ENCODE measurements at places on chromosomes 2 and 18.

GRCh38 chr2:171837736-171838135, 56.3 kb downstream of the SLC25A12 start:
- no peak for DNase-seq

- DNase-seq, result no peak
These were observed 239.0 kb upstream of the RAB6C start for GRCh38 chr2:129740504-129740903.

- DNase-seq, result no peak
These were observed 34.7 kb downstream of the GBX2 start for GRCh38 chr2:236133410-236134012.

DNA sequence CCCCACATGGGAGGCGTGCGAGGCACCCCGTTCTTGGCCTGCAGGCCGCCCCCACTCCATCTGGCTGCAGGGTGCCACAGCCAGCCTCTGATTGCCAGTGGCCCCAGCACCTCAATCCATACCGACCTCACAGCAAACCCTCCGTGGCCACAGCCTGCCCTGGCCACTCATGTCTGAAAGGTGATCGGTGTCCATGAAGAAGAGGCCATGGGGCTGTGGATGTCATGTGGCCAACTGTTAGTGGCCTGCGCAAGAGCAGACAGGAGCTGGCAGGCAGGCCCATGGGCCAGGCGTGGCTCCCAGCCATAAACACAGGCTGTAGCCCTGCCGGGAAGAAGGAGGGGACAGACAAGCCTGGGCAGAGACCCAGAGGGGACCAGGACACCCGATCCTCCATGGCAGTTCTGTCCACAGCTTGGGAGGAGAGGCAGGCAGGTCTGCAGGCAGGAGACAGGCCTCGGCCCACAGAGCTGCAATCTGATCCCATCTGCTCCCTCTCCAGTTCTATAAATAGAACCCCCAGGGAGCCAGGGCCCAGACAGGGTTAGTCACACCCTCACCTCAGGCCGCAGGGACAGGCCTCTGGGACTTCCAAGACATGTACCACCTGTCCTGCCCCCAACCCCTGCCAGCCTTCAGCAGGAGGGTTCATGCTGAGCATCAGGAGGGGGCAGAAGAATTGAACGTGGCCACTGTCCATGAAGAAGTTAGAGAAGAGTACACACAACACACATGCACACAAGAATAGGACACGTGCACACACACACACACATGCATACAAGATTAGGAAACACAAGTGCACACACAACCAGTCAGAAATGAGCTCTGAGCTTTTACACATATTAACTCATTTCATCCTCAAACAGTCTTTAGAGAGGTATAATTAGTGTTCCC, 16.9 kb downstream of the STEAP3 start:
- no peak for DNase-seq

DNA sequence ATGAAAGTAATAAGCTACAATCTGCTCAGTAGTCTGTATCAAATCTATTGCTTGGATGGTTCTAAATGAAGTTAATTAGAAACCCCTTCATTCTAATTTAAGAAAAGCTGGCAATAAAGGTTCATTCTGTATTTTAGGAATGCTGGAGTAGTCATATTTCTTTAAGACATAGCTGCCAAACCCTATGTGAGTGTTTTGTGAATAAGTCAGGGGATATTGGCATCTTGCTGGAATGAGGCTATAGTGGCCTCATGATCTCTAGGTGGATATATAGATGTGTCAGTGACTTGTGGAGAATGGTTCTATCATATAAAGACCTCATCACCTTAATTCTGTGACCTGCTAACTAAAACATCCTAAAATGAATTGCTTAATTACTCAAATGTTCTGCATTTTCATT, 196.3 kb downstream of the PDE1A start:
- no peak for DNase-seq
